GM18507 (cell line): ENCODE measurements at places on chromosomes 1 and 21.
A peak's percentile ranks its signal among the peaks of the same experiment; 100 is the strongest.

- no peak for DNase-seq
Observed at GRCh38 chr1:35112668-35113067, 33.5 kb downstream of the ZMYM1 start.

- no peak for DNase-seq
Observed at GRCh38 chr1:224744521-224744920, 128.4 kb downstream of the CNIH3 start.

DNA sequence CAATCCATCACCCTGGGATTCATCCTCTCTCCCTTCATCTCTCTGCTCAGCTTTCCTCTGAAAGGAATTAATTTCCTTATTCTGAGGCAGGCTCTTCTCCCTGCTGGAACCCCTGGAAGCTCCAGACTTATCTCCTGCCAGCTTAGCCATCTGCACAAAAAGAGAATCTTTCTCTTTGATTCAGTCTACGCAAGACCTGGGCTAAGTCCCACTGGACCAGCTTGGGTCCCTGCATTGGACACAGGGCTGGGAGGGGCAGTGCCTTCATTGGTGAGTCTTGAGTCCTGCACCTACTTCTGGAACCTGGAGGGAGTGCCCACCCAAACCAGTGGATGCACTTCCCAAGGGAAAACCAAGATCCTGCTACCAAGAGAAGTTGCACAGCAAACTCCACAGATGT lies 271.7 kb upstream of the CSF3R start:
- DNase-seq = no peak

DNA sequence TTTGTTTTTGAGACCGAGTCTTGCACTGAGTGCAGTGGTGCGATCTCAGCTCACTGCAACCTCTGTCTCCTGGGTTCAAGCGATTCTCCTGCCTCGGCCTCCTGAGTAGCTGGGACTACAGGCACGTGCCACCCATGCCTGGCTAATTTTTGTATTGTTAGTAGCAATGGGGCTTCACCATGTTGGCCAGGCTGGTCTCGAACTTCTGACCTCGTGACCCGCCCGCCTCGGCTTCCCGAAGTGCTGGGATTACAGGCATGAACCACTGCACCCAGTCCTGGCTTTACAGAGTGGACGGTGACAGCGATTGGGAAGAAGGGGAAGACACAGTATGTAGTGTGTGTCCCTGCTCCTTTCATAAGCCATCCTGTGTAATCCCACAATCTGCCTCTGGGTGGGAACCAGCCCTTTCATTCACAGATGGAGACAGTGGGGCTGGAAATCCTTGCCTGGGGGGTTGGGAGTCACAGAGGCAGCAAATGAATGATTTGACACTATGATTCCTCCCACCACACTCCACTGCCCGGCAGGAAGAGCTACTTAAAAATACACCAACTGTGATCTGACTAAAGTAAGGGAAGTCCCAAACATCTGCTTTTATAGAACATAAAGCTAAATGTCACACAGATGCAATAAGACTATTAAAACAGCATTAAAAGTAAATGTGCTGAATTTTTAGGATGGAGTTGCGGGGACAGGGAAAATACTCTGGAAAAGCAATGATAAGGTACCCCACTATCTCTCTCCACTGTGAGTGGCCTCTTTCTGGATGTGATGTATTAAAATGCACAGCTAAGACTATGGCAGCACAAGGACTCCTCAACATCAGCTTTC lies 4.5 kb downstream of the PARP1 start:
- no peak for DNase-seq

DNA sequence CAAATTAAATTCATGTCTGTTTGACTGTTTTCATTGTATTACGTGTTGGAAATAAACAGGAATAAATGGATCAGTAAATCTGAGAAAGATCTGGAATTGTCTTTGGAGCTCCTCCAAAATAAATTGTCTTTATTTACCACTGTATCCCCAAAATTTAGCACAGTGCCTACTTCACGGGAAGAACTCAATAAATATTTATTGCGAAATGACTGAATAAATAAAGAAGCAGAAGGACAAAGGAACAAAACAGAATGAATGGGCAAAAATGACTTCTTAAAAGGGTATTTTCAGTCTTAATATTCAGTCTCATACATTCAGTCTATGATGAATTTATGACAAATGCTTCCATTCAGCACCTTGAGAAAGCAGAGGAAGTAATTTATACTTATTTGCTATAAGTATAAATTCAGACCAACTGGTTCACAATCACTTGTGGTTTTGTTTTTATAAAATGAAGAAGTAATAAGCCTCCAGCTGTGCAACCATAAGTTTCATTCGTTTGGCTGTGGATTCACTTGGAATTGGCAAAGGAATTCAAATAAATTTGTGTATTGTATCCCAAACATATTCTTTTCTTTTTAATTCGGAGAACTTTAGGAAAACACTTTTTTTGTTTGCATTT lies 19.2 kb upstream of the PRKAA2 start:
- no peak for DNase-seq

- no peak for DNase-seq
Observed at GRCh38 chr1:111821121-111821745, 65.5 kb downstream of the DDX20 start.

DNA sequence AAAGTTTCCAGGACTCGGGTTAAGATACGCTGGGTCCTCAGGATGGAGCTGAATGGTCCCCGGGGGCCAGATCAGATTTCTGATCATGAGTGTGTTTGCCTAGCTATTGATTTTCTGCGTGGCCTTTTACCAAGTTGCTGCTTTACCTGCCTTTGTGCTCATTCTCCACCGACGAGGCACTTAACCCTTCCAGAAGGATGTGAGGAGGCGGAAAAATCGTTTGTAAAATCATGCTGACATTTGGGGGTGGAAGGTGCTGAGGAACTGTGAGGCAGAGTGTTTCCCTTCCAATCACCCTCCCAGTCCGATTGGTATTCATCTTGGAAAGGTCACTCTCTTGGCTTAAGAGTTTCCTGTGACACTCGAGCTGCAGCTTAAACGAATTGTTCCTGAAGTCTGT lies 337.1 kb upstream of the KAZN start:
- DNase-seq = no peak

DNA sequence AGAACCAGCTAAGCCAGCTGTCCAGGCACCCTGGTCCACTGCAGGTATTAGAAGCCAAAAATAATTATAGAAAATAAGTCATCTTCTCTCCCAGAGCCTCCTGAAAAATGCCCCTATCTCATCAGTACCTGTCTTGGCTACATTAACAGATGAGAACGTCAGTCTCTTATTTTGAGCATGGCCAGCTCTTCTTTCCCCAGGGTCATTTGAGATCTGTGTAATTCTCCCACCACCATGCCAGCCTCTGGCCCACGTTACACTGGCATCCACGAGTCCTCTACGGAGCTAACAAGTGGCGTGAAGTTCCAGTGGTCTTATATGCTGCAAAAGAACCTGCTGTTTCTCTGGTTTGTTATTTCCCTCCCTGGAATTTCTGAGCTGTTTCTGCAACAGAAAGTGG lies 118.0 kb downstream of the ATP5PO start:
- no peak for DNase-seq

- no peak for DNase-seq
Observed at GRCh38 chr1:172775606-172776005, 116.7 kb downstream of the FASLG start.

- no peak for DNase-seq
Observed at GRCh38 chr1:70429219-70429618, 18.2 kb downstream of the CTH start.

GRCh38 chr1:156121457-156121856 lies 6.9 kb downstream of the LMNA start:
- DNase-seq = no peak

DNA sequence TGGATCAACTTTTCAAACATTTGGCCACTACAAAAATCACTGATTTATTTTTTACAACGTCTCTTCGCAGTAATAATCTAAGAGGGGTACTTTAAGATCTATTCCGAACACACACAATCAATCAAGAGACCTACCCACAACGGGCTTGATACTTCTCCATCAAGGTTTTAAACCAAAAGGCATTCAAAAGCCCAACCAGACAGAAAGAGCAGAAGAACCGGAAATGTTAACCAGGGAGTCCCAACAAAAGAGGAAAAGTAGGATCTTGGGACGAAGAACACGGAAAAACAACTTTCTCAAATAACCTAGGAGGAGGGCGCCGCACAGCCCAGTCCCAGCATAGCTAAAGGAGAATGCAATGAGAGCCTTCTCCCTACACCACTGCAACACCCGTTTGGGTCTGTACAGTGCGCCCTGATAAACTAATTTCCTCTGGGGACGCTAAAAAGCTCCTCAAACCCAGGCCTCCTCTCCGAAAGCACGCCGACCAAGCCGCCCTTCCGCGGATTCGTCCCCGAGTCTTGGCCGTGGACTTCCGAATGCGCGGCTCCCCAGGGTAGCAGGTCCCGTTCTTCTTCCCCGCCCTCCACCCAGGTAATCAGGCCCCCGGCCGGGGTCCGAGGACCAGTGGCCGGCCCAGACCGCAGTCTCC lies 623 bp downstream of the RPL22 start:
- no peak for DNase-seq

DNA sequence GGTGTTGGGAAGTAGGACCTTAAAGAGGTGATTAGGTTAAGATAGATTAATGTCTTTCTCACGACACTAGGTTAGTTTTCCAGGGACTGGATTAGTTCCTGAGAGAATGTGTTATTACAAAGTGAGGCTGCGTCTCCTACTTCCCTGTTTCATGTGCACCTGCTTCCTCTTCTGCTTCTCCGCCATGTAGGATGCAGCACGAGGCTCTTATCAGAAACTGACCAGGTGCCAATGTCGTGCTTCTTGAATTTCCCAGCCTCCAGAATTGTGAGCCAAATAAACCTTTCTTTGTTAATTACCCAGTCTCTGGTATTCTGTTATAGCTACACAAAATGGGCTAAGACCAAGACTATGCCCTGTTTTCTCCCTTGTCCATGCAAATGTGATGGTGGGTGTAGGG lies 152.2 kb upstream of the LMO4 start:
- no peak for DNase-seq

GRCh38 chr1:211938561-211938997 lies 96.8 kb downstream of the INTS7 start:
- DNase-seq = peak; percentile 28

- DNase-seq = no peak
Observed at GRCh38 chr1:42646056-42646455, 12.2 kb upstream of the PPIH start.

DNA sequence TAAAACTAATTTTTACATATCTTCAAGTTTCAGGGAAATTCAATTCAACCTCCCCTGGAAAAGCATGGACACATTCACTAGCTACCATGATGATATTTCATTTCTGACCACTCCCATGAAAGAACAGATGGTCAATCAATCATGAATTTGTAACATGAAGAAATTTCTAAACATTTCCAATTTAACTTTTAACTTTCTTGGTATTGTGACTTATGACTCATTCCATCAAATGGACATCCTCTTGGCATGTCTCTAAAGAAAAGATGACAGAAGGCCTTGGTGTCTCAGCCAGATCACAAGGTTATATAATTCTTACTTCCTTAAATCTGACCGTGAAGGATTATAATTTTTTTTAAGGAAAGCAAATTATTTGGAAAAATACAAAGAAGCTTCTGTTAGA lies 10.5 kb upstream of the MCOLN3 start:
- DNase-seq = no peak

DNA sequence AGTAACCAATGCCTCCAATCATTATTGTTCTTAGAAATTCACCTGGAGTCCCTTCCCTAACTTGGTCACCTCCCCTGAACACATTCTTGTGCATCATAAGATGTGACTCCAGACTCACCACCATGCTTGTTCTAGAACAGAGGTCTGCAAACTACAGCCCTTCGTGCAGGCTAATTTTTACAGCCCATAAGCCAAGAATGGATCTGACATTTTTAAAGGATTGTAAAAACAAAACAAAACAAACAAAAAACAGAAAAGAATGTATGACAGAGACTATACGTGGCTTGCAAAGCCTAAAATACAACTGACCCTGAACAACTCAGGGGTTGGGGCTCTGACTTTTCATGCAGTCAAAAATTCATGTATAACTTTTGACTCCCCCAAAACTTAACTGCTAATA lies 6.2 kb upstream of the HIVEP3 start:
- no peak for DNase-seq

- DNase-seq = no peak
Observed at GRCh38 chr1:29332204-29332603, 95.9 kb downstream of the PTPRU start.

DNA sequence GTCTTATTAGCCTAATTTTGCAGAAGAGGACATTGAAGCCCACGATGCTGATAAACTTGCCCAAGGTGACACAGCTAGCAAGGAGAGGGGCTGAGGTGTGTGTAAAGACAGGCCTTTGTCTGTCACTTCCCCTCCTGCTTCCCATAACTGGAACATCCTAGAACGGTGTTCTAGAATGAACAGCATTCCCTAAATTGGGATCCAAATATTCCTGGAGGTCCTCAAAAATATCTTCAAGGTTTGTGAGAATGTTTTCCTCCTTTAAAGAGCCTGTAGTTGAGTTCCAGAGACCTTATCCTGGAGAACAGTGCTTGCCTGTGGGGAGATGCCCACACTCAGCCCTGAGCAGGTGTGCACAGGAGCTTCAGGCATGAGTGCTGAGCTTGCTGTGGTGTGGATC lies 41.5 kb upstream of the SAMD13 start:
- no peak for DNase-seq

DNA sequence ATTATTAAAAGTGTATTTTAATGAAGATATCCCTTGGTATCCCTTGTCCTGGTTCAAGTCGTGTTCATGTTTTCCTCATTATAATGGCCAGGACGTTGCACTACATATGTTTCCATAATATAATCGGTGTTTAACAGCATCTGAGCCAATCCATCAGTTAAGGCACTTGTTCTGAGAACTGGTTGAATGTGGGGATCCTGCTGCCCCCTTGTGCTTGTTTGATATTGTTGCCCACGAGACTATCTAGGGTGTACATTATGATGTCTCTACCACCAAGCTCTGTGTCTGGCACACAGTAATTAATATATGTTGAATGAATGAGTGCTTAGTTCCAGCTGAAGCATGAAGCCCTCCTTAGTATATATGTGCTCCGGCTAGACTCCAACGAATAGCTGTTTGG lies 193.0 kb downstream of the CACNA1E start:
- DNase-seq = peak; percentile 25

GRCh38 chr1:6998267-6998666 lies 213.0 kb downstream of the CAMTA1 start:
- no peak for DNase-seq

DNA sequence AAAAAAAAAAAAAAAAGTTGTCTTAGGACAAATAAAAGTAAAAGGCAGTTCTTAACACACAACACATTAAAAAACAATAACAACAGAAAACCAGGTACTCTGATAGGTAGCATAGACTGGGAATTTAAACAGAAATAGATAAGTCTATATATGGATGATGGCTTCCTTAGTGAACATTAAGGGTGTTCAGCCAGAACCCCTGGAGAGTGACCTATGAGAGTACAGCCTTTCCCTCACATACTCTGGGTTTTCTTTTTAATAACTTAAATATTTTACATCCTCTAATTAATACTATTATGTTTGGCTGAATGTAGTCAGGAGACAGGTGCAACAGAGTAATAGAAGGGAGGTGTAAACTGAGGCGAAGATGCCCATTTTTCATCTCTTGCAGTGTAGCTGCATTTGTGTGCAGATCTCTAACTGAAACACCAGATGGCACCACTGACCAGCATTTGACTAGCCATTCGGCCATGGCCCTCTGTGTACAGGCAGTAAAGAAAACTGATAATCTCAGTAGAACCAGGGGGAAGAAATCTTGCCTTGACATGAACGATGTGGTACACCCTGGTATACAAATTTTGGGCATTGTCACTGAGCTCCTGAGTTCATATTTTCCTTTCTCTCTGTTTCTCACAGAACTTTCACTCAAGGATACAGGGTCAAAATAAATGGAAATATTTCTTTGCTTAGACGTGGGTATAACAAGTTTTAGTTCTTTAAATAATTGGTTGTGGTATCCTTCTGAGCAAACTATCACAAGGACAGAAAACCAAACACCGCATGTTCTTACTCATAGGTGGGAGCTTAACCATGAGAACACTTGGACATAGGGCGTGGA lies 7.6 kb downstream of the TTF2 start:
- DNase-seq = no peak
